ENCODE measurements at places on chromosomes 16 and 17.

DNA sequence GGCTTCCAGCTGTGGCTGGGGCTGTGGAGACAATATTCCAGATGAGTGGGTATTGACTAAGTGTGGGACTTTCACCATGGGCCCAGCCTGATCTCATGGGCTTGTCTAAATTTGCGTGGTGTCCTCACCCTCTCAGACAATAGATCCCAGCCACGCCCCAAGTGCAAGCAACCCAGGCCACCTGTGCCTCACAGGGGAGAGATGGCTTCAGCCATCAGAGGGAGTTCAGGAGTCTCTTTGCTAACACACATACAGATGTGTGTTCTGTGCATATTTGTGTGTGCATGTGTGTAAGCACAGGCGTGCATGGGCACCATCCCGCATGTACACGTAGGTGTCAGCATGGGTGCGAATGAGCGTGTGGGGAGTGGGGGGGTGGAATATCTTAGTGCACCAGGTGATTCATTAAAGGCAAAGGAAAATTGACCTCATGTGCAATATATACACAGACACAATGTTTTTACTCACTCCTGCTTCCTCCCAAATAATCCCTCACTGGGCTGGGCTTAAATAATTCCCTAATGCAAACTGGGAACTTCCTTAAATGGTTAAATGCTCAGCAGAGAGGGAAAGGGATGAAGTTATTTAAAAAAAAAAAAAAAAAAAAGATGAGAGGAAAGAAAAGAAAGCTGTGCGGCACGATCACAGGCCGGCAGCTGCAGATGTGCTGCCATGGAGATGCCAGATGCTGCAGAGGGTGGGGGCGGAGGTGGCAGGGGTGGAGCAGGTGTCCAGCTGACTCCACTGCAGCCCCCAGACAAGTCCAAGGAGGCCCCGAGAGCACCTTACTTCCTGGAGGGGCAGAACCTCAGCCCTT is 24.0 kb upstream of the CDC42EP4 start:
- DNase-seq: peak; percentile 42

GRCh38 chr17:47738178-47738577 is 5.1 kb downstream of the TBX21 start:
- no peak for DNase-seq

DNA sequence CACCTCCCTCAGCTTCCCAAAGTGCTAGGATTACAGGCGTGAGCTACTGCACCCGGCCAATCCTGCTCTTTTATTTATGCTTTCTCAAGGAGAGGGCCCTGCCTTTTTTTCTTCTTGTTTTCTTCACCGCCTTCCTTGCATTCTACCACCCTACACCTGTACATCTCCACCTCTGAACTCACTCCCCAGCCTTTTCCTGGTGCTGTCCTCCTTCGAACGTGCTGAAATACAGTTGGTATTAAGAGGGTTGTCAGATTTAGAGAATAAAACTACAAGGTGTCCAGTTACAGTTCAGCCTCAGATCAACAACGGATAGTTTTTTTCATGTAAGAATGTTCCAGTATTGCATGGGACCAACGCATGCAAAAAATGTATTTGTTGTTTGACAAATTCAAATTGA is 1.7 kb downstream of the PIRT start:
- no peak for DNase-seq

- peak; percentile 55 for DNase-seq
Observed at GRCh38 chr16:57260294-57260929, 15.4 kb downstream of the ARL2BP start.
